ENCODE measurements at places on chromosomes 7 and 10. TPM values are rescaled to one million over a fixed set of nuclear protein-coding genes. Genes with fewer than 3 reads are reported as not detected.

The ADAM22 gene
- 4.2 TPM for total RNA-seq

The FXYD4 gene
- not detected for total RNA-seq

The REEP3 gene
- 25.6 TPM for total RNA-seq

The IFIT1B gene
- total RNA-seq = 0.49 TPM

- peak; percentile 90 for DNase-seq
Measured at GRCh38 chr7:118214051-118214832, 10.3 kb upstream of the ANKRD7 start.

- DNase-seq = peak; percentile 98
Measured at GRCh38 chr10:45594276-45595157, 78.1 kb downstream of the ZFAND4 start.

All from spleen (tissue), 13 donors.